ENCODE measurements at places on chromosomes 7 and 10.

- no peak for DNase-seq
Measured at GRCh38 chr7:157195868-157196267, 57.1 kb downstream of the UBE3C start.

GRCh38 chr7:139886206-139886605 is 57.1 kb downstream of the TBXAS1 start:
- no peak for DNase-seq

- no peak for DNase-seq
Measured at GRCh38 chr10:6151087-6151977, 51.4 kb upstream of the PFKFB3 start.

- no peak for DNase-seq
Measured at GRCh38 chr10:11215471-11215870, 197.8 kb downstream of the CELF2 start.

DNA sequence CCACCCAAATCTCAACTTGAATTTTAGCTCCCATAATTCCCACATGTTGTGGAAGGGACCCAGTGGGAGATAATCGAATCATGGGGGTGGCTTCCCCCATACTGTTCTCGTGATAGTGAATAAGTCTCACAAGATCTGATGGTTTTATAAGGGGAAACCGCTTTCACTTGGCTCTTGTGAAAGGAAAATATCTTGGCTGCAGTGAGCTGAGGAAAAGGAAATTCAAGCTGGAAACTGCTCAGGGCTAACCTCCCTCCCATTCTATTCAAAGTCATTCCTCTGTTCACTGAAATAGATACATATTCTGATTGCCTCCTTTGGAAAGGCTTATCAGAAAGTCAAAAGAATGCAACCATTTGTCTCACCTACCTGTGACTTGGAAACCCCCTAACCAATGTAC is 15.8 kb downstream of the CYCS start:
- no peak for DNase-seq

DNA sequence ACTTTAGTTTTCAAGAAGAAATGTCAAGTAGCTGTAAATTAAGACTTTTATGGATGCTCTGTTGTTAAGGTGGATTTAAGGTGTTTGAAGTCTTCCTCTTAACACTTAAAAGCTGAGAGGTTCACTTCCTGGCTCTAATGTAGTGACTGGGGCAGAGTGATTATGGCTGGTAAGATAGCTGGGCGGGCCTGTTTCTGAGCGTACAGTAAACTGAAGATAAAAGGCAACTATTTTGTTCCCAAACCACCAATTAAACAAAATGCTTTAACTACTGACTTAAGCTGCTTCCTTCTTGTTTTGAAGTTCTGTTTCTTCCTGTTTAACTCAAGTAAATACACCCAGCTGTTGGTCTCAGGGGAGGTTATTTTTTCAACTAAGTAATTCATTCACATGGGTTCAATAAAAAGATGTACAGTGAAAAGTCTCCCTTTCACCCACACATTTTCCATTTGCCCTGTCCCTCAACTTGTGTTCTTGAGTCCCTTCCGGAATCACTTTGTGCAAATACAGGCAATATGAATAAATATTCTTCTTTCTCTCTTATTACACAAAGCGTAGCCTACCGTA is 19.3 kb downstream of the VWA2 start:
- no peak for DNase-seq

DNA sequence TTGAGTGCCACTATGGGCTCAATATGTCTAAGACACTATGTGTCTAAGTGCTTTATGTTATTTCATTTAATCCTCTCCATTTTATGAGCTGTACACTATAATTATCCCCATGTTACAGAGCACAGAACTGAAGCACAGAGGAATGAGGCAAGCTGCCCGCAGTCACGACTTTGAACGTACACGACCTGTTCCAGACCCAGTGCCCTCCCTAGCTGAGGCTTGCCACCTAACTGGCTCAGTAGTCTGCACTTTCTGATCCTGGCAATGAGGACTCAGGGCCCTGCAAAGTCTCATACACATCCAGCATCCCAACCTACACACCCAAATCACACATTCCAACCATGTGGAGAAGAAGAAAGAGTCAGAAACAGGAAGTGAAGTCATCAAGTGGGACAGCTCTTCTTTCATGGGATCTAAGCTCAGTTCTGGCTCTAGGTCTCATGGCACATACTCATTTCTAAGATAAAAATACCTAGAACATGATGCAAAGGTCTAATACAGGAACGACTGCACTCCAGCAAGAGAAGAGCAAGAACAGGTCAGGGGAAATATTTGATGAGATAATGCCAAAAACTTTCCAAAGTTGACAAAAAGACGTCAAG is 42.4 kb upstream of the DDC start:
- no peak for DNase-seq

- DNase-seq: no peak
Measured at GRCh38 chr7:4245866-4246470, 436.1 kb upstream of the FOXK1 start.

GRCh38 chr10:122143238-122143841 is 127.8 kb upstream of the BTBD16 start:
- no peak for DNase-seq

- no peak for DNase-seq
Measured at GRCh38 chr10:59829024-59829423, 75.8 kb upstream of the MRLN start.

GRCh38 chr7:152035817-152036216 is 10.3 kb downstream of the GALNT11 start:
- DNase-seq: no peak

DNA sequence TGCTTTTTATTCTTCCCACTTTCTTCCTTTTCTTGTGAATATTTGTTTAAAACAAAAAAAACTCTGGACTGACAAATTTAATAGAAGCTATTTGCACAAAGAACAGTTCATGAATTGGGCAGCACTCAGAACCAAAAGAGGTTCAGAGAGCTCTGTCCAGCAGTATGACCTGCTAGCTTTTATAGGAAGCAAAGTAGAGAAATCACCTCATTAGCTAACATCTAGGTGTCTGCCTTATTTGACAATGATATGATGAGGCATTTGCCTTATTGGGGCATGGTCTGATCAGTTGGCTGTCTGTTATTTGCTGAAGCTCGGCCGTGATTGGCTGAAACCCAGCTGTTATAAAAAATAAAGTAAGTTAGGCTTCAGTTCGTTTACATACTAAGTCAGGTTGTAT is 819 bp upstream of the TRIM4 start:
- DNase-seq: no peak

- no peak for DNase-seq
Measured at GRCh38 chr7:33190688-33191304, 61.4 kb downstream of the BBS9 start.

- DNase-seq: no peak
Measured at GRCh38 chr7:74633451-74633921, 24.0 kb upstream of the GTF2I start.

GRCh38 chr7:103094102-103094501 is 19.2 kb downstream of the ARMC10 start:
- no peak for DNase-seq

DNA sequence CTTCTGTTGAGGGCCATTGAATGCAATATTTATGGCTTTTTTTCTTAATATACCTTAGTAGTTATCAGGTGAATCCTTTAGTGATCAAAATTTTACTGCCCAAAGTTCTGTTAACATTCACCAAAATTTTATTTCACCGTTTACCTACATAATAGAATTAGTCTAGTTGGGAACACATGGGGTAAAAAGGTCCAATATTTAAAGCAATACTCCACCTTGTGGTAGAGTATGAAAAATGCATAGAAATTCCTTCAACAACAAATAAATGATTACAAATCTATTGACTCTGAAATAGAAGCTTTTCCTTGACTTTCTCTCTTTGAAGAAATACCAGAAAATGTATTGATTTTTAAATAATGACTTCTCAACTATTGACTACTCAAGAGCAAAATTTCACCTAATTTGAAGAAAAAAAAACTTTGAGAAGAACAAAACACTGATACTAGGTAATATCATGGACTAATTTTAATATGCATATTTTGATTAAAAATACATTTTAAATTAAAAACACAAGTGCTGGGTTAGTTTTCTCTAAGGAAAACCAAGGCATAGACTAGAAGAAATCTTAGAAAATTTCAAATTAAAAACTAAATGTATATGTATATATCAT is 43.3 kb downstream of the POLR1F start:
- DNase-seq: no peak

- DNase-seq: no peak
Measured at GRCh38 chr10:24208661-24209431, at the start of gene KIAA1217. Gene KIAA1217 (plus strand): TSS chr10:24209138. CDS start chr10:24209194, 56 bp downstream.

DNA sequence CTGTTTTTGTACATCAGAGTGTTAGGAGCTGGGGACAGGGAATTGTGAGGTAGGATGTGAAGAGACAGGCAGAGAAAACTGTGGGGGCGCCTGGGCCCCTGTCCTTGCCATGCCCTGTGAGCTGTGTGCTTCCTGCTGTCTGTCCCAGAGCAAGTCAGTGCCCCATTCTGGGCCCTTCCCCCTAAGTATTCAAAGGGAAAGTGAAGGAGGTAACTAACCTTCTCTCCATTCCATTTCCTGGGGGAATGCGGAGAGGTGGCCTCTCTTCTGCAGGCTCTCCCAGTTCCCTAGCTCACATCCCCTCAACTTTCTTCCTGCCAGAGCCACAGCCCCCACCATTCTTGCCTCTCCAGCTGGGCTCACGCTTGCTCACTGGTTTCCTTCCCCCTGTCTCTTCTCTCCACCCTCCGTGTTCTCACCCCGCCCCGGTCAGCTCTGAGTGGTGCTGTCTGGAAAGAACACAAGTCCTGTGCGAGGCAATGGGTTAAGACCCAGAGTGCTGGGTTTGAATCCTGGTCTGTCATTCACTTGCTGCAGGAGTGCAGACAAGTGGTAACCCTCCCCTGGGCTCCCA is 9.7 kb upstream of the VSIR start:
- DNase-seq: no peak

DNA sequence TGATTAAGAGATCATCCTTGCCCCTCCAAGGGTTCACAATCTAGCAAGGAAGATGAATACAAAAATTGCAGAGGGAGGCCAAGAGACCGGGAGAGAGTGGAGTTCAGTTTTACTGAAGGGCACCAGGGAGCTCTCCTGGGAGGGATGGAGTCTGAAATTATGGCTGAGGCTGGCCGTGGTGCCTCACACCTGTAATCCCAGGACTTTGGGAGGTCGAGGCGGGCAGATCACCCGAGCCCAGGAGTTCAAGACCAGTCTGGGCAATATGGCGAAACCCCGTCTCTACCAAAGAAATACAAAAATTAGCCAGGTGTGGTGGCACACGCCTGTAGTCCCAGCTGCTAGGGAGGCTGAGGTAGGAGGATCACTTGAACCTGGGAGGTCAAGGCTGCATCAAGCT is 51.4 kb upstream of the MXI1 start:
- no peak for DNase-seq

DNA sequence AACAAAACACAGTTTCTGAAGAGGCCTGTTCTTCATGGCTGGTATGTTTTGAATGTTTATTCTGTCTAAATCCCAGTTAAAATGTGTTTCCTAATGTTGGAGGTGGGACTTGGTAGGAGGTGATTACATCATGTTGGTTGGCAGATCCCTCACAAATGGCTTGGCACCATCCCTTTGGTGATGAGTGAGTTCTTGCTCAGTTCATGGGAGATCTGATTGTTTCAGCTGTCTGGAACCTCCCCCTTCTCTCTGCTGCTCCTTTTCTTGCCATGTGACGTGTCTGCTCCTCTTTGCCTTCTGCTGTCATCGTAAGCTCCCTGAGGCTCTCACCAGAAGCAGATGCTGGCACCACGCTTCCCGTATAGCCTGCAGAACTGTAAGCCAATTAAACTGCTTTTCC is 383.6 kb upstream of the TPK1 start:
- no peak for DNase-seq

- DNase-seq: no peak
Measured at GRCh38 chr7:77710861-77711260, 14.6 kb downstream of the RSBN1L start.

GRCh38 chr7:132456418-132456817 is 119.9 kb downstream of the PLXNA4 start:
- no peak for DNase-seq

- no peak for DNase-seq
Measured at GRCh38 chr10:36736311-36736710, 389.1 kb upstream of the ANKRD30A start.

- no peak for DNase-seq
Measured at GRCh38 chr10:79149662-79150443, 81.1 kb downstream of the ZMIZ1 start.

DNA sequence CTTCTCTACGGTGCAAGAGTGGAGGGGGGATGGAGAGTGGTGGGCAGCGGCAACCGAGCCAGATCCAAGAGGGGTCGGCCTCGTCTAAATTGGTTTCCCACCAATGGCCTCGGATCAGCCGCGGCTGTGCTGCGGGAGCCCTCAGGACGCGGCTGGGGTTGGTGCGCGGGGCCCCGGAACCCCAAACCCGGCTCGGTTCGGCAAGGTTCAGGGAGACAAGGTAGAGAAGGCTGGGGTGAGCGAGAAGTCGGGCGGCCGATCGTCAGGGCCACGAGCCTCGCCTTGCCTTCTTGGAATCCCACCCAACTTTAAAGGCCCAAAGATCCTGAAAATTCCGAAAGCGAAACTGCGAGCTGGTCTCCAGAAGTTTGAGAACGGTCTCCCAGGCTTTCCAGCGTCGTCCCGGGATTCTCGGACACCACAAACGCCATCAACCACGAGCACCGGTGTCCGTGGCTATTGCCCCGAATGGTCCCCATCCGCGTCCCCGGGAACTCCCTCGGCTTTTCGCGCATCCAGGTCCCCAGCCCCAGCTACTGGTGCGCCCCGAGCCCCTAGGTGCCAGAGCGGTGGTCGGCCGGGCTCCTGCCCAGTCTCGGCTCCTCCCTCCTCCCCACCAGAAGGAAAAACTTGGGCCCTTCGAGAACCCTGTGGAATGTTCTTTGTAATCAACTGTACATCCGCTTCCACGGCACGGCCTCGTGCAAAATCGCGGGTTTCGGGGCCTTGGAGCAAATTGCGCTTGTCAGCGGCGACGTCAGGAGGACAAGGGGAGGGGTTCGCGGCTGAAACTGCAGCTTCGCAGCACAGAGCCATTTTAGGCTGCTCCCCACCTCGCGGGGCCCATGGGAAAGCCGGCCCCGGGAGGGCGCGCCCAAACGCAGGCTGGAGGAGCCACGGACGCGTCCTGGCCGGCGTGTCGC is 3.2 kb downstream of the SFMBT2 start:
- no peak for DNase-seq

GRCh38 chr10:43376046-43376635 is 4.7 kb downstream of the FXYD4 start:
- DNase-seq: no peak

- no peak for DNase-seq
Measured at GRCh38 chr10:130220251-130221185, 84.3 kb downstream of the GLRX3 start.
